Naive thymus-derived CD4-positive, alpha-beta T cell (primary cell): ENCODE measurements at places on chromosomes 16 and 17. TPM values are rescaled to one million over a fixed set of nuclear protein-coding genes. Genes with fewer than 3 reads are reported as not detected.
A peak's percentile ranks its signal among the peaks of the same experiment; 100 is the strongest.

The TPSG1 gene
- total RNA-seq = not detected

The ZG16B gene
- total RNA-seq = not detected

The RAB26 gene
- total RNA-seq = not detected

The CA10 gene
- total RNA-seq = not detected

- H3K36me3 ChIP-seq = no peaks in the 10 kb centered on the region
- H3K4me3 ChIP-seq = no peak overlapping the region
- H3K4me1 ChIP-seq = no peaks in the 10 kb centered on the region
- H3K27me3 ChIP-seq = no peaks in the 10 kb centered on the region
- no peak for DNase-seq
These were observed 475.0 kb upstream of the TOM1L1 start for GRCh38 chr17:54425671-54426070.

DNA sequence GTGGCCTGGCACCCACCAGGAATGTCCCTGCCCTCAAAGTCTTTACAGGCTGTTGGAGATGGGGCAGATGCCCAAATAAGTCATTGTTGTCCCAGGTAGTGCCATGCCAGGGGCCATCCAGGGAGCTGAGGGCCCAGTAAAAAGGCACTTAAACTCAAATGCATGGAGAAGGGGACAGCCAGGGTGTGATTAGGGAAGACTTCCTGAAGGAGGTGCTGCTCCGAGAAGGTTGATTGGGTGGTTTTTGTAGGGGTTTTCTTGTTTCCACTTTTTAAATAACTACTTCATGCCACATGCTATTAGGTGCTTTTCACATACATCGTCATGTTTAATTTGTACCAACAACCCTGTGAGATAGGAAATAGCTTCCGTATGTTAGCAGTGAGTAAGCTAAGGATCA, 66.9 kb downstream of the RAI1 start:
- DNase-seq = no peak
- no peak overlapping the region for H3K4me3 ChIP-seq
- no peaks in the 10 kb centered on the region for H3K27me3 ChIP-seq
- no peaks in the 10 kb centered on the region for H3K36me3 ChIP-seq
- peaks cover 33% of the 10 kb centered on the region for H3K4me1 ChIP-seq

- peaks cover 27% of the 10 kb centered on the region for H3K4me1 ChIP-seq
- no peak within 1 kb of the TSS for H3K27ac ChIP-seq
- no peaks in the 10 kb centered on the region for H3K36me3 ChIP-seq
- H3K4me3 ChIP-seq = peak within 1 kb of the TSS; percentile 67
- H3K27me3 ChIP-seq = peaks cover 5% of the 10 kb centered on the region
These were observed at the start of gene NGFR for GRCh38 chr17:49494986-49495841. TSS of gene NGFR (plus strand) at chr17:49495293. CDS start at chr17:49495418, 125 bp downstream.

DNA sequence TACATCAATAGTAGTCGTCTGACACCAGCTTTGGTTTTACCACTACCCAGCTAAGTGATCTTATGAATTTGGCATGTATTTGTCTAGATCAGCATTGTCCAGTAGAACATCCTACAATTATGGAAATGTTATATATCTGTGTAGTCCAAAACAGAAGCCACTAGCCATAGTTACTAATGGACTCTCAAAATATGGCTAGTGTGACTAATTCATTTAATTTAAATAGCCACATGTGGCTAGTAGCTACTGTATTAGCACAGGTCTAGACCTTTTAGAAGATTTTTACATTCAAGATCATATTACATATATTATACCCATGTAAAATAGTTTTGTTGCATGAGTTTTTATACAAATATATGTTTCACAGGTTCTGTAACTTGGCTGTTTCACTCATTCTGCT, 27.0 kb upstream of the NFAT5 start:
- no peaks in the 10 kb centered on the region for H3K27me3 ChIP-seq
- no peaks in the 10 kb centered on the region for H3K4me1 ChIP-seq
- no peak overlapping the region for H3K27ac ChIP-seq
- H3K36me3 ChIP-seq = no peaks in the 10 kb centered on the region

DNA sequence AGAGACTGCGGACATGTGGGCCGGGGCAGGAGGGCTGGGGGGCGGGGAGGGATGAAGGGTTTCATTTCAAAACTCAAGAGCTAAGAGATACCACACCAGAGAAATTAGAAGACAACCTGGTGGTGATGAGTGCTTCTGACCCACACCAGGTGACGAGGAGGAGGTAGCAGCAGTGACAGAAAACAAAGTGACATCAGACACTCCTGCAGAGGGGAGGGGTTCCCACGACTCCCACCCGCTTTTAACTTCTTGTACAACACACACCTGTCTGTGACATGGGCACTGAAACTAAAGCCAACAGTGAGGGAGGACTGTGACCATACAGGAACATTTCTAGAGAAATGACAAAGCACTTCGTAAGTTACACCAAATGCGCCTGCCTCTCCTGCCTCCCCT, 112.9 kb downstream of the ANKRD11 start:
- no peaks in the 10 kb centered on the region for H3K27me3 ChIP-seq
- no peak overlapping the region for H3K27ac ChIP-seq
- H3K36me3 ChIP-seq = no peaks in the 10 kb centered on the region
- DNase-seq = no peak
- H3K4me1 ChIP-seq = peaks cover 28% of the 10 kb centered on the region
- no peak overlapping the region for H3K4me3 ChIP-seq

- H3K36me3 ChIP-seq = peaks cover 12% of the 10 kb centered on the region
- H3K4me1 ChIP-seq = no peaks in the 10 kb centered on the region
- no peaks in the 10 kb centered on the region for H3K27me3 ChIP-seq
These were observed 72.7 kb downstream of the PHKB start for GRCh38 chr16:47533744-47534292.
